ENCODE measurements at places on chromosomes 6 and 20. TPM values are rescaled to one million over a fixed set of nuclear protein-coding genes. Genes with fewer than 3 reads are reported as not detected.

- ATAC-seq, result no peak
These were observed 47.4 kb downstream of the MAP3K5 start for GRCh38 chr6:136744889-136745288.

GRCh38 chr20:10642856-10643559, 30.8 kb downstream of the JAG1 start:
- ATAC-seq, result no peak

GRCh38 chr6:101058296-101058695, 177.2 kb upstream of the ASCC3 start:
- no peak for ATAC-seq

DNA sequence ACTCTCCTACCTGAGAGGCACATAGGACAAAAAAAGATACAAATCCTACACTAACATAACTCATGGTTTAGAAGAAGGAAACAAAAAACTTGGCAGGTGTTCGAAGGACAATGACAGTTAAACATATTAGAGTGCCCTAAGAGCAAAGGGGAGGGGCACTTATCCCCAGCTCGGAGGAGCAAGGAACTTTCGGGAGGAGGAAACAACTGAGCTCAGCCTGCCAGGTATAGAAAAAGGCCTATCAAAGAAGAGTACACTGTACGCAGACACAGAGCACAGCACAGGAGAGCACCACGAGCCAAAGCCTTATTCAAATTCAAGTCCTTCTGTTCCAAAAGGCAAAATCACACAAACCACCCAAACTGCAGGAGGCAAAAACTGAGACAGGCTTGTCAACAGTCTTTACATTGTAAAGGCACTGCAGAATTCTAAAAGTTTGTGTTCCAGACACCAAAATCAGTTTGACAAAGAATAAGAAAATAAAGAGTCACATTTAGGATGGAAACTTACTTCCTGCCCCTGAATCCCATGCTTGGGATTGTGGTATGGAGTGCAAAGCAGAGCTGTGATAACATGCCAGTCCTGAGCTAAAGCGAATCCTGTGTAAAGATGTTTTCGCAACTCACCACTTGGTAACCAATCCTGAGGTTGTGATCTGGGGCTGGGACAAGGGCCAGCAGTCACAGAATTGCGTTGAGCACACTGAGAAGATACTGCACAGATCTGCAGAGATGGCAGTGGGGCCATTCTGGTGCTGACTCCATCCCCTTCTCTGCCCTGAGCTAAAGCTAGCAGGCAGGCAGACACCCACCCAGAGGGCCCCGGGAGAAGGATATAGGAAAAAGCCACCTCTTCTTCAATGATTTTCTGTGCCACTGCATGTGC, 108.6 kb downstream of the CHD6 start:
- ATAC-seq, result no peak

The ZC3H12D gene
- total RNA-seq, result 254 TPM

DNA sequence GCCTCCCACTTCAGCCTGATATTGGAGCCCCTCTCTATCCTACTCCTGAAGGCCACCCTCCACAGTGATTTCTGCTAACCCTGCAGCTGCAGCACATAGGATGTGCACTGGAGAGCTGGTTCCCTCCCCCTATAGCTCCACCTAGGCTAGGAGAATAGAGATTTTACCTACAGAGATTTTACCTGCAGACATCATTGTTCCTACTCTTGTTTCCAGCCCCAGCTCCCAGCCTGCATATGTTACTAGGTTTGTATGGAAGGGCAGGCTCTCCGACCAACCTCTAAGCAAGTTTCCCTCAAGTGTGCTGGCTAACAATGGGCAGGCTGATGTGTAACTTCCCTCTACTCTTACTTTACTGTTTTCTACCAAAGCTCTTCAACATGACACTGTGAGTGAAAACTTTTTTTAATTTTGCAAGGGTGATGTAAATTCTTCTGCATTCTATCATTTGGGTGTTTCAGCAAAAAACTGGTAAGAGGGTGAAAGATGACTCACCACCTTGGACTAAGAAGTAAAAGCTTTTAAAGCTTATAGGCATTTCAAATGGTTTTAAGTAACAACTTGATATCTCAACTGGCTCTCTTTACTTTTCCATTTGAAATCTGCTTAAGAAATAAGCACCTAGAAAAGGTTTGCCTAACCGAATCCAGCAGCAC, 106.8 kb downstream of the CDK19 start:
- no peak for ATAC-seq

DNA sequence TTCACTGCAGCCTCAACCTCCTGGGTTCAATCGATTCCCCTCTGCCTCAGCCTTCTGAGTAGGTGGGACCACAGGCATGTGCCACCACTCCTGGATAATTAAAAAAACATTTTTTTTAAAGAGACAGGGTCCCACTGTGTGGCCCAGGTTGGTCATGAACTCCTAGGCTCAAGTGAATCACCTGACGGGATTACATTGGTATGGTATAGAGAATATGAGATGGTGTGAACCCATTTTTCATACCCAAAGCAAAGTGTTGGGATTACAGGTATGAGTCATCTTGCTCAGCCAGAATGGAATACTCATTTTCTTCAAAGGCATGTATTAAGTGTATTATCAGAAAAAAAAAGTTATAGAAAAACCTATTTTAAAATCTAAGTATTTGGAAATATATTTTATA, 114.2 kb downstream of the AHI1 start:
- no peak for ATAC-seq

DNA sequence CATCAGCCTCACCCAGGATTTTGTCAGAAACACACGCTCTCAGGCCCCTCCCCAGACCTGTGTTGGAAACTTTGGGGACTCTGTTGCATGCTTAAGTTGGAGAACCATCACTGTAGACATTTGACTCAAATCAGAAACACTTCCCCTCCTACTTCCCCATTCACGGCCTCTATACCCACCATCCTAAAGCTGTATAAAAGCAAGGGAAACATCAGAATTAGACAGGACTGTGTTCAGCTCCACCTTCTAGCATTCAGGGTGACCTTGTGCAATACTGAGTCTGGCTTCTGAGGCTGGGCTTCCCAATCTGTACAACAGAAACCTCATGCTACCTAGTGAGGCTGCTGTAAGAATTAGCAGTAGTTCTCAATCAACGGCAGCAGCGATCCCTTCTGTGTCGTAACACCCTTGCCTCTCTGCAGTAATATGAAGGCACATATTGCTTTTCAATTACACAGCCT, 252.3 kb downstream of the LY86 start:
- no peak for ATAC-seq

DNA sequence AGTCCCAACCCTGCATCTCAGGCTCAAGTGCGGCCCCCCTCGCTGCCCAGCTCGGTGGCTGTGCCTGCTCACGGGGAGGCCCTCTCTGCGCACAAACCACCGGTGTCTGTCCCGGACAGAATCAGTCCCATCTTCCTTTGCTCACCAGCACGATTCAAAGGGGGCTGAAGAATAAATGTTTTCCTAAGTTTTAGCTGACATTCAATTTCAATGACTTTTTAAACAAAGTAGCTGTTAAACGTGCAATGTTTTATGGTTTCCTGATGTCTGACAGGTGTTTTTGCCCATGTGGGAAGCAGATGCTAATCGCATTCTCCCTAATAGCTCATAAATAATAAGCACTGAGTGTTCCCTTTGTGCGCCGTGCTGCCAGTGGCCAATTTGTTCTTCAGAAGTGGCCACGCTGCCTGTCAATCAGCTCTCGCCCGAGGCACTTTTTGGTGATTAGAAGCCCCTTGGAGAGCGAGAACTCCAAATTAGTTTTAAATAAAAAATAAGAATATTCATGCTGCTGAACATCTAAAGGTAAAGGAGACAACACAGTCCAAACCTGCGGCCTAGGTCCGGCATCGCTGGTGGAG, 26.3 kb downstream of the BHLHE23 start:
- ATAC-seq, result no peak

DNA sequence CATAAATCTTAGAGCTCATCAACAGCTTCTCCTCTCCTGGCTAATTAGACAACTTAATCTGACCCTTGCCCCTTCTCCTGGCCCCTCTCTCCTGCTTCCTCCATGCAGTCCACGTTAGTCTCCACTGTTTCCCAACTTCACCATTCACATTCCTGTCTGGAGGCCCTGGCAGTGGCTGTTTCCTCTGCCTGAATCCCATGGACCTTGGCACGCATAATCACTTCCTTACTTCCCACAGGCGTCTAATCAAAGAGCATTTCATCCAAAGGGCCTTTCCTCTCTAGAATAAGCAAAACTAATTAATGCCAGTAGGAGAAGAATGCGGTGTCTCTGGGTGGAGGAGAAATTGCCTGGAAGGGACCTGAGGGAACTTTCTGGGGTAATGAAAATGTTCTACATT, 16.4 kb upstream of the XRN2 start:
- ATAC-seq, result no peak

The PLA2G7 gene
- not detected for total RNA-seq

The CABLES2 gene
- 6.9 TPM for total RNA-seq

GRCh38 chr6:90689172-90689571, 102.3 kb upstream of the MAP3K7 start:
- no peak for ATAC-seq

DNA sequence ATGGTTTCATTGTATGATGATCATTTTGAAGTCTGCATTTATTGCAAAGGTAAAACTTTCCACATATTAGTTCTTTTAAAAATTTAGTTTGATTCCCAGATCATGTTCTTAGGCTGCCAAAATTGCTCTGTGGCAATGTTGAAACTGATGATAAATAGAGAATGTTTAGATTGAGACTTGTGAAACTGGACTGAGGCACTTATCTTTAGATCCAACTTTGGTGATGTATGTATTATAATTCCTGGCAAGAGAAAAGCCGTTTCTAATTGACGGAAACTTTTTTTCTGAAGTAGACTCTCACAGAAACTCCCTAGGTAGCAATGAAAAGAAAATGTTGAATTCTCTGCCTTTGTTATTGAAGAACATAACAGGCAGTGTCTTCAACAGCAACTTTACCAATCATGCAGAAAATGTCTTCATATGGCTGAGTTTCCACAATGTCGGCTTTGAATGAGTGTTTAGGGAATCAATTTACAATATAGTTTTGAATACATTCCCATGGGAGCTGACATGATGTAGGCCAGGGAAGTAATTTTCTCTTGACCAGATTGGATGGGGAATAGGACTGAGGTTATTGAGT, 456.2 kb downstream of the CD109 start:
- ATAC-seq, result no peak

GRCh38 chr20:51327251-51327841, 215.2 kb downstream of the NFATC2 start:
- no peak for ATAC-seq

GRCh38 chr20:64106981-64107735, at the start of gene NPBWR2:
Gene NPBWR2 (minus strand): TSS chr20:64107565. CDS start chr20:64106831, 734 bp downstream.
- peak; percentile 19 for ATAC-seq

The BPIFB1 gene
- not detected for total RNA-seq

The LINC00237 gene
- total RNA-seq, result not detected

- ATAC-seq, result peak; percentile 91
These were observed 53.0 kb downstream of the DEK start for GRCh38 chr6:18211338-18211737.

DNA sequence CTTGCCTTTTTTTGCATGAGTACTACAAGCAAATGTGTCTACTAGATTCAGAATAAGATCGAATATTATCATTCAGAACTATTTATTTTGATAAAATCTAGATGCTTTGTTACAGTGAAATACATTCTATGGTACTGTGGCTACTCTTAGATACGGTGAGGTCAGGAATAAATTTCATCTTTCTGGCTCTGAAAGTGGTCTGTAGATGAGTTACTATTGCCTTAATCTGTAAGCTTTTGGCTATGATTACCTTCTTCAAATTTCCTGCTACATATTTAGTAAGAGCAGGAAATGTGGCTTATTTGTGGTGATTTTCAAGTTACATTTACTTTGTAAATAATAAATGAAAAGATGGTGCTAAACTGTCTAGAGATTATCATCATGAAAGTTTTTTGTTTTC, 50.0 kb downstream of the SCAF8 start:
- ATAC-seq, result no peak

DNA sequence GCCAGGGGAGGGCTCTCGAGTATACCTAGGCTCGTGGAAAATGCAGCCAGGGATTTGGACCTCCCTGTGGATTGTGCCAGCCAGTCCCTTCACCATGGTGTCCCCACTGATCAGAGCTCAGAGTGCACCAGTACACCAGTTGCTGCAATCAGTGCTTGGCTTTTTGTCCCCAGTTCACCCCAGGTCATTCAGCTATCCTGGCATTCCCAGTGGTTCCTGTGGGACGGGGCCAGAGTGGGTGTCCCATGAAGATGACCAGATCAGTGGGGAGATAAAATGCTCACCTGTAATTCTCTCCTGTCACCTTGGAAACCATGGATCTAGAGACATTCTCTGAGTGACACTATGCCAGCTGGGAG, 23.8 kb downstream of the MAS1 start:
- no peak for ATAC-seq

The NKX2-2 gene
- total RNA-seq, result not detected

The GRIK2 gene
- total RNA-seq, result 0.13 TPM

DNA sequence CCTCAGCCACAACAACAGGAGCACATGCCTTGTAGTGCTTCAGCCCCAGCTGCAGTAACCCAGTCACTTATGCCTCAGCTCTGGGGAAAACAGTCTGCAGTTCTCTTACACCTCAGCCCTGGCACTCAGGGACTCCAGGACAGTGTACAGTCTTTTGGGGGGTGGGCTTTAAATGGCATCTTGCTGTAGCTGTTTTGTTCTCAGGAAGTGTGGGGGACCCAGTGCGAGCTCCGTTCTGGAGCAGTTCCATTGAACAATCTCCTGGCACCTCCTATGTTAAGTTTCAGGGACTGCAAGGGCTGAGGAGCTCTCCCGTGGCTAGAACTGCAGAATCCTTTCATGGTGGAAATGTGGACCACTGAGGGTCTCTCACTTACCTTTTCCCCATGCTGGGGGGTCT, 55.2 kb downstream of the PLCG1 start:
- ATAC-seq, result no peak

The PRRT1 gene
- 0.29 TPM for total RNA-seq

DNA sequence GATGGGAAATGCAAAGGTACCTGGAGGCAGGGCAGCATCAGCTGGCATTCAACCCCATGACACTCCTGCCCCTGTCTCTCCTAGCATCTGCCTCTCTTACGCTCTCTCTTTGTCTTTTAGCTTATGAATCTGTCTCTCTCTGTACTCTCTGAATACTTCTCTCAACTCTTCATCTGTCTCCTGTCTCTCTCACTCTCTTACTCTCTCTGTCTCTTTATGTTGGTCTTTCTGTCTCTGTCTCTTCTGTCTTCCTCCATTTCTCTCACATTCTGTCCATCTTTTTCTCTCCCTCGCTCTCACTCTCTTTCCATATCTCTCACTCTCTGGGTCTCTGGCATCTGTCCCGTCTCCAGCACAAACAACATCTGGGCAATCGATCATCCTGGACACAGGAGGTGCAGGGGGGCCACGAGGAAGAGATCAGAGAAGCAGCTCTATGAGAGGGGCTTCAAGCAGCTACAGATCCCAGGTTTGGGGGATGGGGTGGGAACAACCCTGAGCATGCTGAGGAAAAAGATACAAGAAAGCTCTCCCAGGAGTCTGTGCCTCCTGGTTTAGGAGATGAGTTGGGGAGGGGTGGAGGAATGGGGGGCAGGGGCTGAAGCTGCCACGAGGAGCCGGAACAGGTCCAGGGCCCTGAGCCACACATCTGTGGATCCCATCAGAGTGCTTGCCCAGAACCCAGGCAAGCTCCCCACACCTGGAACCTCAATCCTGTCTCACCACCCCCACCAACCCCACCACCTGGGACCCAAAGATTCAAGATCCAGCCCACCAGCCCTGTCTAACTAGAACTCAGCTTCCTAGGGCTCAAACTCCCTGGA, 2.4 kb downstream of the COL11A2 start:
- ATAC-seq, result no peak

The POPDC3 gene
- 0.24 TPM for total RNA-seq

The PKIB gene
- total RNA-seq, result not detected

- ATAC-seq, result no peak
These were observed 21.8 kb downstream of the PCK1 start for GRCh38 chr20:57582432-57583288.

Data from activated T-helper 17 cell treated with anti-CD3 and anti-CD28 coated beads, Interleukin-2, amount 50 U/mL, for 72 hours (primary cell).